ENCODE measurements at places on chromosomes 1 and 21.

GRCh38 chr1:84721152-84721551, 30.9 kb upstream of the SSX2IP start:
- no peak for DNase-seq

DNA sequence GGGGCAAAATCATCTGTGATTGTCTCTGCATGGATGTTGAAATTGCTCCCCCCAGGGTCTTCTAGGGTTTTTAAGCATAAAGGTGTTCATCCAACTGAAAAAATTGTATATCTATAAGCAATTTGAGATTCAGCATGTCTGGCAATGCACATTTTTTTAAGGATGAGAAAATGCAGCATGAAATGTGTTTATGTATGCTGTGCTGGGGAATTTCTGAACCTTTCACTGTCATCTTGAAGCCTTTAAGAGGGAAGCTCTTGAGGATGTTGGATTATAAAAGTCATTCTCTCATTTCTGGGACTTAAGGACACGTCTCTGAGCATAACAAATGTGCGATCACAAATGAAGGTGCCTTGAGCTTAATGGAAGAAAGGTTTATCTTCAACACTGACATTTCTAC, 9.4 kb downstream of the OVAAL start:
- DNase-seq = no peak

- DNase-seq = no peak
Measured at GRCh38 chr1:17023102-17023501, 11.4 kb upstream of the ATP13A2 start.

DNA sequence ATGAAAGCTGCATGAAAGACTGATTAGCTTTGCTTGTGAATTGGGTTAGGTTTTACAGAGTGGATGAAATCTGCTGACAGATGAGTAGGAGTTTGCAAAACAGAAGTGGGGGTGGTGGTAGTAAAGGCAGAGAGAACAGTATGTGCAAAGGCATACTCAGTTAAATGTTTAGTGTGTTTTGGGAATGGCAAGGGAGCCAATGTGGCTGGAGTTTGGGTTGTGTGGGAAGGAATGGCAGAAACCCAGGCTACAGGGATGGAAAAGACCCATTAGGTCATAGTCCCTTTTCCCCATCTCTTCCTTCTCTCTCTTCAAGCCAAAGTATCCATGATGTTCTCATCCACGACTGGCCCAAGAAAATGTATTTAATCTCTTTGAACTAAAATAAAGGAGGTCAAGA, 362.2 kb upstream of the LYPLAL1 start:
- DNase-seq = no peak

DNA sequence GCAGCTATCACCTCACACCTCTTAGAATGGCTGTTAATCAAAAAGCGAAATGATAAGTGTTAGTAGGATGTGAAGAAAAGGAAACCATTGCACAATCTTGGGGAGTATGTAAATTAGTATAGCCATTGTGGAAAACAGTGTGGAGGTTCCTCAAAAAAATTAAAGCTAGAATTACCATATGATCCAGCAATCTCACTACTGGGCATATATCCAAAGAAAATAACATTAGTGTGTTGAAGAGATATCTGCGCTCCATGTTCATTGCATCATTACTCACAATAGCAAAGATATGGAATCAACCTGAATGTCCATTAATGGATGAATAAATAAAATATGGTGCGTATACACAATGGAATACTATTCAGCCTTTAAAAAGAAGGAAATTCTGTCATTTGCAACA, 68.9 kb downstream of the SNRPE start:
- DNase-seq = no peak

GRCh38 chr1:55048453-55049270, 9.3 kb downstream of the PCSK9 start:
- no peak for DNase-seq

All from activated CD8-positive, alpha-beta memory T cell treated with anti-CD3 and anti-CD28 coated beads for 4 hours (primary cell).